ENCODE measurements at places on chromosomes 2 and 18.
A peak's percentile ranks its signal among the peaks of the same experiment; 100 is the strongest.

DNA sequence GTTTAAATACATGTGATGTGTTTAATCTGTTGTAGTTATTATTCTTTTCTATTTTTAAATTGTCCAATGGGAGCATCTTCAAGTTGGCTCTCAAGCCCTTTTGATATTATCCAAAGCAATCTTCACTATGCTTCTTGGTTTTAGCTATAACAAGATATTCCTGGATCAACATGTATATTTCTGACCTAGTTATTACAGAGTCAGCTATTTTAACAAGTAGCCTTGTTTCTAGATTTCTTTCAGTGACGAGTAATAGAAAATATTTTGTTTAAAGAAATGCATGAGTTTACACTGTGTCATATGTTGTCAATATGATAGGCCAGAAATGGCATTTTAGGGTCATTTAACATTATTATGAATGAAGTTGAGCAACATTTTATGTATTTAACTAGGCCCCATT, 421.8 kb upstream of the MAP2 start:
- DNase-seq, result no peak

DNA sequence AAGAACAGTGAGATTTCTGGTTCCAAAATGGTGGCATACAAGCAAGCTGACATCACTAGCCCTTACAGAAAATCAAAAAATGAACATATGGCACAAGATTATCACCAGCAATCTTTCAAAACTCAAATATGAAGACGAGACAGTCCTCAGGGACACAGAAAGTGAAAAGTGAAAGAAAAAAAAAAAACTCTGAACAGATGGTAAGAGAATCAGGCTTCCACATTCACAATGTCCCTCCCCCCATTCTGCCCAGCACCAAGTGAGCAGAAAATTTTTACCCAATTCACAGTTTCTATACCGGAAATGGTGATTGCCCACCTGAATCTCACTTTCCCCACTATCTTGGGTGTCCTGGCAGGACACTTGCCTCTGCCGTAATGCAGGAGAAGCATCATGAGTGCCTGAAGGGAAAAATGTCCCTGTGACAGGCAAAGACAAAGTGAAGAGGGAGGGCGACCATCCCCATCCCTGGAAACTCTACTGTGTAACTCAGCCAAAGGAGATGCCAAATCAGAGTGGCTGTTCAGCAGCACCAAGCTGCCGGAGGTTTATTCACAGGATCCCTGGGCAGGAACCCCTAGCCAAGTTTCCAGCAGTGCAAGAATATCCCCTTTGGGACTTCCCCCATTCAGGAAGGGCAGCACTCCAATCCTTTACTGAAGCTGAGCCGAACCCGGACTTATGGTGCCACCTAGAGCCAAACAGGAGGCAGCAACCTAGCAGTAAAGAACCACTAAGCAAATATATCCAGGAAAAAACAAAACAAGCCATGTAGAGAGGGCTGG, 312.2 kb downstream of the LRATD1 start:
- no peak for DNase-seq

DNA sequence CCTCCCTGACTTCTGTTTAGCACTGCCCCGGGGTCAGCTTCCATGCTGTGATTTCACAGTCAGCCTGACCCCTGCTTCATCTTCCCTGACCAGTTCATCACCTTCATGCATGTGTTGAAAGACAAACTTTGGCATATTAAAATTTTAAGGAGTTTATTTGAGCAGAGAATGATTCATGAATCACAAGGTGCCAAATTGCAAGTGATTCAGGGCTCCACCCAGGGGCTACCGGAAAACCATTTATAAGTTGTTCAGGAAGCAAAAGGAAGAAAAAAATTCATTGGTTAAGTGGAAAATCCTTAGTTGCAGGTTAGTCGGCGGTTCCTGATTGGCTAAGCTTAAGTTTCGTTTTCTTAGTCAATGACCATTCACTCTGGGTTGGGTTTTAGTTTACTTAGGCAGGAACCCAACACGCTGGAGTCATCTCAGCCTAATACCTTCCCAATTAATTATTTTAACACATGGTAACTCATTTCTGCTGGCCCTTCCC, 10.6 kb downstream of the IL1F10 start:
- DNase-seq, result no peak

DNA sequence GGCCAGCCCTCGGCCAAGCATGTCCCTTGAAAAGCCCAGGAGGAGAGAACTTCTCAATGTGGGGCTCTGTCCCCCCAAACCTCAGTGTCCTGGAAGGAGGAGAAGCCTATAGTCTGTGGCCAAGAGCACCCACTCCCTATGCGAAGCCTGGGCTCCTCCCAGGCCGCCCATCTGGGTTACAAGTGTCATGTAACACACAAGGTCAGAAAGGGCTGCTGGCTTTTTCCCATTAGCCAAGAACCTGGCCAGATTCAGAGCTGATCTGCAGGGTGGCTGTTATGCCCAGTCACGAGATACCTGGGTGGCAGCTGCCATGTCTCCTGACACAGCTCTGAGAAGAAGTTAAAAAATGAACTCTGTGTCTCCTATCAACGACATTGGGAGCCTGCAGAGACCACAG, 170.7 kb downstream of the TNS1 start:
- DNase-seq, result no peak

DNA sequence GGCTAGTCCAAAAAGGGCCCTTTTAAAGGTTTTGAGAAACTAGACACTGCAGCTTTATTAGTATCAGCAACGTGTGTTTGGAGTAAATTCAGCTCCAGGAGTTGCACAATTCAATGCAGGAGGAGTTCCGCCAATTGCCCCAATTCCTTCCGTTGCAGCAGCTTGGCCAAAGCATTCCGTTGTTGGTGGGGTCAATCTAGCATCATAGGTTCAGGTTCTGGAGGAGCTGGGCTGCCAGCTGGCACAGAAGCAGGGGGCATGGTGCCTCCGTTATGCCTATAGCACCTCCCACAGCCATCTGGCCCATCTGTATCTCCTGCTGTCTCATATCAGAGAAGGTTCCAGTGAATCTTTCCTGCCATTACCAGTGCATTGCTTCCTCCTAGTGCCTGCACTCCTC, 55.4 kb downstream of the REL start:
- no peak for DNase-seq

DNA sequence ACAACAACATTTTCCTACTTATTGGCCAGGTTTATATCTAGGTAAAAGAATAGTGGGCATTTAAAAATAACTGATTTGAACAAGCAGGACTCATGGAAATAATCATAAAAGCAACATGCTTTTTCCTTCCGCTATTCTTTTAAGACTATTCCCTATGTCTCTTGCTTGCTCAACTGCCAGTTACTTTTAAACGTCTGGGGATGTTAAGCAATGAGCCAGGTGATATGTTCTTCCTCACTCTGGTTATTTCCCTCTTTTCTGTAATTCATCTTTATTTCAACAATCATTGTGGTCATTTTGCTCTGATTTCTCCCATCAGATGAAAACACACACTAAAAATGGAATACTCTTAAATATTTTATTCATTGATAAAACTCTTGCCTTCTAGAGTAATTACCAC, 33.4 kb upstream of the SLC8A1 start:
- DNase-seq, result no peak

GRCh38 chr18:39872651-39873050, 2082.4 kb upstream of the PIK3C3 start:
- DNase-seq, result no peak

DNA sequence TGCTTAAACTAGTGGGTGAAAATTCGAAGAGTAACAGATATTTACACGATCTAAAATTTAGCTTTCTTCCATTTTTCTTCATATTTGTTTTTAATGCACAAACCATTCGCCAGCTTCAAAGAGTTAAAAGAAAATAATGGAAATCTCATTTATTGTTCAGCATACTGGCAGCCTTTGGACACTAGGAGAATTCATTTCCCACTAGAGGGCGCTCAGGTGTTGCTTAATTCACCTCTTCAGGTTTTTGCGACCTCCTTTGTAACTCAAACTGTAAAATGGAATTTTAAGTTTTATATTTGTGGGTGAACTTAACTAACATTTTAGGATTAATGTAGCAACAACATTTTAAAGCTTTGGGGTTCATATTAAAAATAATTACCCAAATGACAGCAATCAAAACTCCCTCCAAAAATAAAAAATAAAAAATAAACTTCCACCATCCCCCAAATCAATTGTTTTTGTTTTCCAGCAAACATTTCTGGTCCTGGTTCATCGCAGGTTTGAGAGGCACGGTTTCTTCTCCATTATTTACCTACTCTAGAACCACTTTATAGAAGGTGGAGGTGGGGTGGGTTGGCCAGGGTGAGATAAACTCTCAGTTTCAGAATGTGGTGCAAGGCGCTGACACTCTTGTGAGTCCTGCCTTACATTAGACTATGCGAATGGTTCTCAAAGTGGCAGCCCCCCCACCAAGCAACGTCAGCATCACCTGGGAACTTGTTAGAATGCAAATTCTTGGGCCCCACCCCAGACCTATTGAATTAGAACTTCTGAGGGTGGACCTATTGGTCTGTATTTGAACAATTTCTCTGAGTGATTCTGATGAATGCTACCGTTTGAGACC, 24.7 kb upstream of the PNPT1 start:
- DNase-seq, result peak; percentile 6

GRCh38 chr2:7915302-7916091, 766.4 kb upstream of the ID2 start:
- no peak for DNase-seq
